ENCODE measurements at places on chromosomes 12 and 14. TPM values are rescaled to one million over a fixed set of nuclear protein-coding genes. Genes with fewer than 3 reads are reported as not detected.
A peak's percentile ranks its signal among the peaks of the same experiment; 100 is the strongest.

- H3K4me3 ChIP-seq, result no peak overlapping the region
- H3K4me1 ChIP-seq, result no peaks in the 10 kb centered on the region
- no peak overlapping the region for H3K27ac ChIP-seq
These were observed 13.4 kb upstream of the SLC38A4 start for GRCh38 chr12:46839232-46839631.

DNA sequence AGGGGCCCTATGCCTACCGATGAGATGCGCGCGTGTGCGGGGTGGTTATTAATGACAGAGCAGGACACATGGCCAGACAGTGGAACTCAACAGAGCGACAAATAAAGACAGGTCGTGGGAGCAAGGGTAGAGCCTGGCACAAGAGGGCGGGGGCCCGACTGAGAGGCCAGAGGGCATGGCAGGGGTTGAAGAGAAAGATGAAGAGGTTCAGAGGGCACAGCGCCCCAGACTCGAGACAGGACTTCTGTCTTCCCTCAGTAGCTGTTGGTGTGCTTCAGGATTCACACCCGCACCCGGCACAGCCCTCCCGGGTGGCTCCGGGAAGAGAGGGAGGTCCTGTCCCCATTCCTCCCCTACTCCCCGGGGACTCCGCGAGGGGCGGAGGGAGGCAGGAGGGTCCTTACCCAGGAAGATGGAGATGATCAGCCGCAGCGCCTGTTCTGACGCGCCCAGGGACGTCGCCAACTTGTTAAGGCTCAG lies 366 bp downstream of the LPCAT3 start:
- peak overlapping the region; percentile 91 for H3K4me3 ChIP-seq
- no peak for DNase-seq
- peak overlapping the region; percentile 84 for H3K27ac ChIP-seq
- H3K36me3 ChIP-seq, result peaks cover 9% of the 10 kb centered on the region
- H3K27me3 ChIP-seq, result no peaks in the 10 kb centered on the region
- H3K4me1 ChIP-seq, result peaks cover 24% of the 10 kb centered on the region

DNA sequence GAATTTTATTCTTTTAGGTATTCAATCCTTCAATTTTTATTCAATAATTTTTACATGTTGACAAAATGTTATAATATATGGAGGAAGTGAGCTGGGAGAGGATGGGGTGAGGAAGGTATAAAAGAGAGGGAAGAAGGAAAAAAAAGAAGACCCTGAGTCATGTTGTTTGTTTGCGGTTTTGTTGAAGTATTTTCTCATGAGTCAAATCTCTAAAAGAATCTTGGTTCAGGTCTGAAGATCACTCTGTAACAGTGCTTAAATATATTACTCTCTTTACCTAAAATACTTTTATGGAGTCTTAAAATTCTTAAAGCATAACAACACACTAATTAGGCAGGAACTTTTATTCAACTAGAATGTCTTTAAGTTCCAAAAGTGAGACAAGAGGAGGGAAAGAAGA lies 489.6 kb upstream of the GARIN6 start:
- DNase-seq, result no peak
- no peak overlapping the region for H3K4me3 ChIP-seq
- H3K27me3 ChIP-seq, result no peaks in the 10 kb centered on the region
- H3K27ac ChIP-seq, result no peak overlapping the region

GRCh38 chr14:22036541-22037239 lies 363.1 kb upstream of the OR4E1 start:
- H3K36me3 ChIP-seq, result no peaks in the 10 kb centered on the region
- no peak for DNase-seq
- H3K4me1 ChIP-seq, result peaks cover 10% of the 10 kb centered on the region
- H3K27me3 ChIP-seq, result peaks cover 7% of the 10 kb centered on the region
- H3K4me3 ChIP-seq, result no peak overlapping the region
- no peak overlapping the region for H3K27ac ChIP-seq

DNA sequence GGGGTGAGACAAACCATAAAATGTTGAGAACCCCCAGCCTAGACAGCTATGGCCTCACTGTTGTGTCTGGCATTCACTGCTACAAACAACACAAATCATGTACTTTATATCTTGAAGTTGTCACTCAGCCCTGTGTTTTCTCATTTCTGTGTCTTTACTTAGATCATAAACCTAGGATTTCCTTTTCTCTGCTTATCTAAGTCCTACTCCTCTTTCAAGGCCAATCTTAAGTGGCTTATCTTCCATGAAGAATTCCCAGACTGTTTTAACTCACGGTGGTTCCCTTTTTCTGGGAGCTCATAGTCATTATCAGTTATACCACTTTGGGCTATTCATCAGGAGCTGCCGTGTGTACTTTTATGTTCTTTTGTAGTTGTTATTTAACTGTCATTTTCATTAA lies 42.1 kb downstream of the FLRT2 start:
- no peaks in the 10 kb centered on the region for H3K4me1 ChIP-seq
- H3K27ac ChIP-seq, result no peak overlapping the region
- H3K36me3 ChIP-seq, result no peaks in the 10 kb centered on the region
- no peak for DNase-seq

- H3K27ac ChIP-seq, result no peak overlapping the region
- DNase-seq, result no peak
- H3K4me1 ChIP-seq, result no peaks in the 10 kb centered on the region
- H3K36me3 ChIP-seq, result no peaks in the 10 kb centered on the region
- no peaks in the 10 kb centered on the region for H3K27me3 ChIP-seq
- no peak overlapping the region for H3K4me3 ChIP-seq
These were observed 33.4 kb downstream of the PDZRN4 start for GRCh38 chr12:41221491-41221890.

GRCh38 chr14:64476438-64476837 lies 11.1 kb downstream of the AKAP5 start:
- H3K36me3 ChIP-seq, result peaks cover 5% of the 10 kb centered on the region
- H3K27ac ChIP-seq, result no peak overlapping the region
- peaks cover 13% of the 10 kb centered on the region for H3K4me1 ChIP-seq
- H3K4me3 ChIP-seq, result no peak overlapping the region

GRCh38 chr12:4216187-4216927 lies 57.2 kb upstream of the CCND2 start:
- H3K36me3 ChIP-seq, result no peaks in the 10 kb centered on the region
- peaks cover 45% of the 10 kb centered on the region for H3K4me1 ChIP-seq
- peaks cover 2% of the 10 kb centered on the region for H3K27me3 ChIP-seq
- H3K27ac ChIP-seq, result no peak overlapping the region
- no peak for DNase-seq

GRCh38 chr14:55850825-55851241 lies 267.4 kb upstream of the PELI2 start:
- no peaks in the 10 kb centered on the region for H3K4me1 ChIP-seq
- no peaks in the 10 kb centered on the region for H3K36me3 ChIP-seq
- peaks cover 4% of the 10 kb centered on the region for H3K27me3 ChIP-seq
- H3K27ac ChIP-seq, result no peak overlapping the region
- no peak for DNase-seq

Gene ANO2
- total RNA-seq, result not detected

Gene PIANP
- 0.18 TPM for total RNA-seq

Gene GDF3
- not detected for total RNA-seq

Gene VDR
- total RNA-seq, result 312 TPM

Gene IRAK3
- 1.2 TPM for total RNA-seq

Gene TMPRSS12
- total RNA-seq, result not detected

Gene SLC6A13
- 0.18 TPM for total RNA-seq

Gene OR4E2
- not detected for total RNA-seq

Data from activated T-helper 2 cell treated with anti-CD3 and anti-CD28 coated beads, Interferon-gamma antibody, Interleukin-2, Interleukin-4, amounts not matched to agents 10 μg/mL and 5 μg/mL and 100 μg/mL, durations not matched to agents 14 hours and 24 hours and 36 hours (primary cell).